ENCODE measurements at places on chromosomes 2 and 18.

GRCh38 chr2:16682431-16683118, 16.9 kb upstream of the CYRIA start:
- DNase-seq = no peak

- no peak for DNase-seq
Observed at GRCh38 chr2:36706021-36706876, 9.7 kb downstream of the VIT start.

DNA sequence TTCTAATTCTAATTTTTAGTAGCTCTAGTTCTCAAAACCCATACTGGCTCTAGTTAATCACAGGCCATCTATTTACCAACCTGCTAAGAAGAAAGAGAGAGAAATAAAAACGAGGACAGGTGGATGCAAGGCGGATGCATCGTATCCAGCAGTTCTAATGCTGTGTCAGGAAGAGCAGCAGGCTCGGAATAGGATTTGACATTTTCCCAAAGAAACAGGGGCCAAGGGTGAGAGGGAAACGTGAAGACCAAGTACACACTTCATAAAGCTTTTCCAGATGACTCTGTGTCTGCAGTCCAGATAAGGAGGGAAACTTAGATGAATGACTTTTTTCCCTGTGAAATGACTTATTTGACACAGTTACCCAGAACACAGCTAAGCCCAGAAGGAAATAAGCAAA, 117.5 kb downstream of the ESCO1 start:
- DNase-seq = no peak

- DNase-seq = no peak
Observed at GRCh38 chr2:109726379-109727270, 67.5 kb upstream of the RGPD5 start.

GRCh38 chr2:45953376-45954027, 302.0 kb downstream of the PRKCE start:
- DNase-seq = no peak

DNA sequence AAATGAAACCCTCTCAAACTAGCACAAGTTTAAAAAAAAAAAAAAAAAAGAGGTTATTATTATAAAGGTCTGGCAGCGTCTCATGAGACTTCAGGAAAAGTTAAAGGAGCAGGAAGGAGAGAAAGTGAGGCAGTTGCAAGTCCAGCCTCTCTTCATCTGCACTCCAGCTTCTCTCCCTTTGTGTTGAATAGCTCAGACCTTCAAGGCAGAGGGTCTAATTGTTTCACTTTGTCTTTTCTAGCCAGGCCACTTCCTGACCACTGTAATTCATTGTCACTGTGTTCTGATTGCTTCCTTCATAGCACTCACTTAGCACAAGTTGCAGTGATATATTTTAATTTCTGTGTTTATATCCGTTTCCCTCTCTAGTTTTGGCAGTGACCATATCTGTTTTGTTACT, 99.9 kb downstream of the SPATS2L start:
- no peak for DNase-seq

DNA sequence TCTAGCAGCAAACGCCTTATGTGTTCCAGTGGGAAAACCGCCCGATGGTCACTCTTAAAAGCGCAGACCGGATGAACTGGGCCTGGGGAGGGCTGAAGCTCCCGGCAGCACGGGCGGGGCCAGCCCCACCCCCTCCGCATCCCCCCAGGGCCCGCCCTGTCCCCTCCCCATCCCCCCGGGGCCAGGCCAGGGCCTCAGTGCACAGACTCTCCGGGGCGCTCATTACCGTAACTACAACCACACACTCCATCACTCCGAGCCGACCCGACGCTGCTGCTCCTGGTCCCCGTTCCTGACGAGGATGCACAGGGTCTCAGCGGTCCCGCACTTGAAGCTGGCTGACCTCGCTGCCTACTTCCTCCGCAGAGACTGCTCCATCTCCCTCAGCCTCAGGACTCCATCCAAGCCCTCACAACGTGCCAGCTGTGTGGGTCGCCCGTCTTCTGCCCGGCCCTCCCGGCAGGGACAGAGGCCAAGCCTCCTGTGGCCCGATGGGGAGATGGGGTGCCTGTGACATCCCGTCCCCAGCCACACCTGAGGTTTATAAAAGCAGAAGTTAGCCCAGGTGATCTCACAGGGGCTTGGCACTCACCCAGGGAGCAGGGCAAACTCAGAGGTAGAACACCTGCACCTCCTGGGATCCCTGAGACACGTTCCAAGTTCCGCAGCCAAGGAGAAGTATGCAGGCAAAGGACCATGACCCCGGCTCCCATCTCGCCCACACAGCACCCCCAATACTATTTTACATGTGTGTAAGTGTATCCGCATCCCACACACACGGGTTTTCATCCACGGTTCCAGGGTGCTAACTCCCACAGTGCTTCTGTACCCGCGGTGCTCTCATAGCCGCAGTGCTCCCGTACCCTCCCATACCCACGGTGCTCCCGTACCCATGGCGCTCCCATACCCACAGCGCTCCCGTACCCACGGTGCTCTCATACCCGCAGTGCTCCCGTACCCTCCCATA, 36.0 kb downstream of the SLC66A2 start:
- DNase-seq = no peak

- no peak for DNase-seq
Observed at GRCh38 chr18:80159713-80160636, 50.9 kb downstream of the ADNP2 start.

DNA sequence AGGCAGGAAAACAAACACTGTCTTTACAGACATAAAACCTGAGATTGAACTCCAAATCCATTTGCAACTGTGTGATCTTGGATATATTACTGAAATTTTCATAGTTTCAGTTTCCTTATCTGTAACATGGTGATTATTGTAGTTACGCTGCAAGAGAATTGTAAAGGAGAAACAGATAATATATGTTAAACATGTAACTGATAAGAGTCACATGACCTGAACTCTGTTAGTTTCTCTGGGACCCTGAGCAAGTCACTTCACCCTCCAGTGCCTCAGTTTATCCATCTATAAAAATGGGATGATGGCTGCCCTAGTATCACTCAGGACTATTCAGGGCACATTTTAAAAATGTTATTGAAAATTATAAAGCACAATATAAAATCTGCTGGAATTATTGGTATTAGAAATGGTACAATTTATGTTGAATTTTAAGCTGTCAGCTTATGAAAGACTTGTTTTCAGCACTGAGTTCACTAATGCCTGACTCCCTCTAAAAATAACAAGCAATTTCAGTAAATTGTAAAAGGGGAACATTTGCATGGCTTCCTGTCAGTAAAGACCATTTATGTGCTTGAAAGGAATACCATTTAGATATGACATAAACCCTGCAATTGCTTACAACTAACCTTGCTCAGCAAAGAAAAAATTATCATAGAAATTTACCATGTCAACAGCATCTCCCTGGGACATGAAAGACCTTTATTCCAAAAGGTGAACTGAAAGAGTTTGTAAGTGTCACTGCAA, 393.5 kb downstream of the RAD51AP2 start:
- no peak for DNase-seq

GRCh38 chr18:54223568-54224241, 764 bp downstream of the MBD2 start:
- DNase-seq = peak; percentile 34

DNA sequence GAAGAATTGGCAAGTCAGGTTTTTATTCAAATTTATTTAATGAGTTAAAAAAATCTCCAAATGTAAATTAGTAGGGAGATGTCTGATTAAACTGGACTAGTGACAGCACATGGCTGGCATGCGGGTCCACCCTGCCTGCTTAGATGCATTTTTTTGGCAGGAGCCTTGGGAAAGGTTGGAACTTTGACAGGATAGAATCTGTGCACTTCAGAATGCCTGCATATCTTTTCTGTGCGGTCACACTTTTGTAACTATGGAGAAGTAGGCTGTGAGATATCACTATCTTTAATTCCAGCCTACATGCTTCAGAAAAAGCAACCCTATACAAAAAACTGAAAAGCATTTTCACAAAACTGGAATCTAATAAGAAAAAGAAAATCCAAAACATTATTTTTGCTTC, 317.8 kb downstream of the MBD2 start:
- DNase-seq = no peak

- DNase-seq = peak; percentile 30
Observed at GRCh38 chr2:237471438-237472186, 15.4 kb upstream of the MLPH start.

GRCh38 chr2:96157649-96158553, 12.7 kb upstream of the DUSP2 start:
- DNase-seq = peak; percentile 91

DNA sequence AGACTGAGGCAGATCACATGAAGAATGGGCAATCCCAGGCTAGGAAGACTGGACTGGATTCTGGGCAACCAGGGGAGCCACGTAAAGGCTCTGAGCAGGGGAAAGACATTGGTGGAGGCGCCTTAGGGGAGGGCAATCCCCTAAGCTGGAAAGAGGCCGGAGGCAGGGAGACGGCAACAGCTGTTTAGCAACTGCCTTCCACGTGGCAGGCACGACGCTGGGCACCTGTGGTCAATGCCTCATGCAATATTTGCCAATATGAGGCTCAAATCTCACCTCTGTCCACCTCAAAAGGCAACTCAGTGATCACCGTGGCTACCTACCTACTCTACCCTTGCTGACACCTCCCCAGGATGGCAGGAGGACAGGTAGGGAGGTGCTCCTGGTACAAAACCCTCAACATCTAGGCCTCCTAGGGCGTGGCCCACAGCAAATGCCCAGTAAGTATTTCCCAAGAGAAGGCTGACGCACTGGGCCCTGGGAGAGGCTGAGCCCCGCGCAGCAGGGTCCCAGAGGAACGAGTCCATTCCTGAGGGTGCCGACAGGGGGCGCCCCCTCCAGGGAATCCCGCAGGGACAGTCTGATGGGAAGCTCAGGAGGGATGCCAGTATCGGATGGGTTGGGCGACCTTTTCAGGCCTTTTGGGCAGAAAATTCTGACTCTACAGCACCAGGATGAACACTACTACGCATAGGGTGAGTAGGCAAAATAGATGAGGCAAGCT, 8.9 kb downstream of the BOLA3 start:
- no peak for DNase-seq

DNA sequence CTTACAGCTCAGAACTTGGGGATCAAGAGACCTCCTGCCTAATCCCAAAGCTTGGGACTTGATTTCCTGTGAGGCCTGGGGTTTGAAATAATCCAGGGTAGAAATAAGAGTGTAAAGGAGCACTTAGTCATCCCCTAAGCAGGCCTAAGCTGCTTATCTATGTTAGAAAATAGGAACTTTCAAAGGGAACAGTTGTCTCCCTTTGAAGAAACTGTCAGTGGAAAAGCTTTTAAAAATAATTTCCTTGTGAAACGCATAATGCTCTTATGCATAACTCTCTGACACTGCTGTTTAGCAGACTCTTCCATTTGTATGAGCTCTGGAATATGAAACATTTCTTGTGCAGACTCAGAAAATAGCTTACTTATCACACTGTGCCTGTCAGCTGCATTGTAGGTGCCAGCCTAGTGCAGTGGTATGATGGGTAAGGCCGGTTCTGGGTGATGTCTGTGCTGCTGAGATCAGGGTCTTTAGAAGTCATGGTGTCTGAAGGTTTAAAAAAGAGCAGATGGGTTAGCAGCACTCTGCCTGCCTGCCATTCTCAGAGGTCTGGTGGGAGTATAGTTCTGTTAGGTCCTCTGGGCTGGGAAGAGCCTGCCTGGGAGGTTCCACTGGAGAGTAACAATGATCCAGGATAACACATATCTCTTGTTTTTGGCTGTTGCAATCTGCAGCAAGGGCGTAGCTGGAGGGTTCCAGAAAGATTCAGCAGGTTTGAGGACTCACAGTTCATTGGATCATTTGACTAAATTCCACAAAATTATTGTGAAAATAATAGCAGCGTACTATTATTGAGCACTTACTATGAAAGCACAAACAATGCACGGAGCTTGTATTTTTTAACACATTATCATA, 283.2 kb upstream of the MEX3C start:
- DNase-seq = no peak

DNA sequence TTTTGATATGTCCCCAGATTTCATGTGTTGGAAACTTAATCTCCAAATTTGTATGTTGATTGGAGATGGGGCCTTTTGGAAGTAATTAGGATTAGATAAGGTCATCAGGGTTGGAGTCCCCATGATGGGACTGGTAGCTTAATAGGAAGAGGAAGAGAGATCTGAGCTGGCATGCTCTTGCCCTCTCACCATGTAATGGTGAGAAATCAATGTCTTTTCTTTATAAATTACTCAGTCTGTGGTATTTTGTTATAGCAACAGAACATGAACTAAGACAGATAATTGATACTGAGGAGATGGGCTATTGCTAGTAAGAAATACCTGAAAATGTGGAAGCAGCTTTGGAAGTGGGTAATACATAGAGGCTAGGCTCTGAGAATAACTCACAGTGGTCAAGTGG, 48.0 kb downstream of the CDC42EP3 start:
- no peak for DNase-seq

GRCh38 chr18:66129248-66129647, 378.4 kb downstream of the CDH7 start:
- DNase-seq = no peak

GRCh38 chr2:76567478-76567877, 856.8 kb upstream of the GCFC2 start:
- DNase-seq = no peak

DNA sequence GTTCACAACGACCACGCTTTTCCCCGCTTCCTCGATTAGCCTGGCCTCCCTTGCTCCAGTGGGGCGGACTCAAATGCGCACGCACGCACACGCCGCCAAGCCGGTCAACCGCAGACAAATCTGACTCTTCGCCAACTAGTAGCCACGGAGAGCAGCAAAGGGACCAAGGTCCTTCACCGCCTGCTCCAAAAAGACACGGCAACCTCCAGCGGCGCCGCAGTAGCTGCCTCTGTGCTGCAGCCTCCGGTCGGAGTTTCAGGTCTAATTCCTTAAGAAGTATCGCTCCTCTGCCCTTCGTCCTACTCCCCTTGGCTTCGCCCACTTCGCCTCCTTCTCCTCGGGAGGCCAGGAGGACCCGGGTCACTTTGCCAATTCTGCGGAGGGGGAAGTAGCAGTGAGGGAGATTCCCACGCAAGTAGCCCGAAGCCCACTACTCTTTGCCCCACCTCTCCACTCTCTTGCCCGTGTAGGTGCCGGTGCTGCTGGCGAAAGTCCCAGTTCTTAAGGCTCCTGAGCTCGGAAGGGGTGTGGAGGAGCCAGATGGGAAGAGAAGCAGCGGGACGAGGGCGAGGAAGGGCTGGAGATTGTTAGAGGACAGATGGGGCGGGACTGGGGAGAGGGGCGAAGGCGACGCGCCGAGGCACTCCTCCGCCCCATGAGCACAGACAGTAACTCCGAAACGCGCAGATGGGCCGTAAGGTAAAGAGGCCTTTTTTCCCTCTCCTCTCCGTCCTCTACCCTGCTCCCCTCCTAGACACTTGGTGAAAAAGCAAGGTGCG, 615 bp downstream of the AKAIN1 start:
- DNase-seq = no peak

Data from stimulated activated CD8-positive, alpha-beta memory T cell treated with anti-CD3 and anti-CD28 coated beads, Interleukin-4, amount 100 ng/mL, for 24 hours (primary cell).